Right lung (tissue), 10 donors: ENCODE measurements at places on chromosomes 11 and 22. TPM values are rescaled to one million over a fixed set of nuclear protein-coding genes. Genes with fewer than 3 reads are reported as not detected.

OR4D5 gene
- not detected for polyA plus RNA-seq

DNA sequence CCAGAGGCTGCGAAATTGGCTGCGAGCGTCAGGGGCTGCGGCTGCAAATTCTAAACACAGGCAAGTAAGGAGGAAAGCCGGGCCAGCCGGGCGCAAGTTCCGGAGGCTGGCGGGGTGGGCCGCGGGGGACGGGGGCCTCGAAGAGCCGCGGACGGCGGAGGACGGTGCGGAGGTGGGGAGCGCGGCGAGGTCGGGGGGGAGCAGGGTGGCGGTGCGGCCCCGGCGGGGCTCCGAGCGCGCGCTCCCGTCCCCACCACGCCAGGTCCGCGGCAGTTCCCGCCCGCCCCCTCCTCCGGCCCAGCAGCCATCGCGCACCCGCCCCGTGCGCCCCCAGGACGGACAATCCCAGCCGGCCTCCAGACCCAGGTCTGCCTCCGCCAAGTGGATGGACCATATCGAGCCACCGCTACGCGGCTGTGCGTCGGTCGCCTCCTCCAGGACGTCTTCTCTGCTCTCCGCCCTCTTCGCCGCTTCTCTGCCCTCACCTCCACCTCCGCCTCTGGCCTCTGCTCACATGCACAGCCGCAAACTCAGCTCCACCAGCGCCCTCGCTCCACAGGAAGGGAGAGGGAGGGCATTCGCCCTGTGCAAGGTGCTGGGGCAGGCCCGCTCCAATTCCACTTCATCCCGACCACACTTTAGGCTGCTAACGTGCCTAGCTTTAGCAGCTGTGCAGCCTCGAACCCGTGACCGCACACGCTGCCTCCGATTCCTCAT lies 7.2 kb downstream of the ELFN2 start:
- no peak for DNase-seq

- no peak for DNase-seq
Observed at GRCh38 chr11:117816846-117817367, 7.6 kb downstream of the FXYD2 start.

CD248 gene
- 121 TPM for polyA plus RNA-seq

DNA sequence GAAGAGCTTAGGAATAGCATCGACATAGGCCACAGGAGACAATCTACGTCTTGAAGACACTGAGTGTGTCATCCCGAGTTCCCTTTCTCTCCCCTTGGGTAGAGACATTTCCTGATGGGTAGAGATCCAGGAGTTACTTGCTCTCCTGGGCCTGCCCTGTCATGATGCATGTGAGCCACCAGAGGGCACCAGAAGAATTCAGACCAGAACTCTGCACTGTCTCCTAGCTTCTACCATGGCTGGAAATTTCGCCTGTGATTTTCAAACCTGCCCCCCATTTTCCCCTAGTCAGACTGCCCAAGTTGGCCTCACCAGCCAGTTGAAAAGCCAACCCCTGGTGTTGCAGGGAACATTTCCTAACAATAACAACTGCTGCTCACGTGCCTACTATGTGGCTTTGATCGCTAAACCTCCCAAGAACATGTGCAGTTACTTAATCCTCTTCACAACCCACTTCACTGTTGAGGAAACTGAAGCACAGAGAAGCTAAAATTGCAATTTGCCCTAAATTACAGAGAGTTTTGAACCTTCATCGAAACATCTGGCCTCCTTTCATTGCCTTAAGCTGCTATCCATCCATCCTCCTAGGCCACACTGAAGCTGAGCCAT lies 47.2 kb downstream of the C11orf58 start:
- peak; percentile 59 for DNase-seq

DNA sequence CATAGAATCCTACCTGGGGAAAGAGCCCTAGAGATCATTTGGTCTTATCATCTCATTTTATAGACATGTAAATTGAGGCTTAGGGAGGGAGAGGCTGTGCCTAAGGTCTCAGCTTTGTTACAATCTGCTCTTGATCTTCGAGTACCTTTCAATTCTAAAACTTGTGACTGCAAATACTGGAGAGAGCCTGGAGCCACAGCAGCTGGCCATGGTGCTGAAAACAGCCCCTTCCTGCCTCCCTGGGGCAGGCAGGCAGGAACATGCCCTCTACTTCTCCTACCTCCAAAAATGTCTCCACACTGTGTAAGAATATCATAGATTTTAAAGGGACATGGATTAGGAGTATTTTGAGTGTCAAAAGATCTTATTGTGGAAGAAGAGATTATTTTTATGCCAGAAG lies 52.2 kb downstream of the C22orf42 start:
- DNase-seq: no peak

DNA sequence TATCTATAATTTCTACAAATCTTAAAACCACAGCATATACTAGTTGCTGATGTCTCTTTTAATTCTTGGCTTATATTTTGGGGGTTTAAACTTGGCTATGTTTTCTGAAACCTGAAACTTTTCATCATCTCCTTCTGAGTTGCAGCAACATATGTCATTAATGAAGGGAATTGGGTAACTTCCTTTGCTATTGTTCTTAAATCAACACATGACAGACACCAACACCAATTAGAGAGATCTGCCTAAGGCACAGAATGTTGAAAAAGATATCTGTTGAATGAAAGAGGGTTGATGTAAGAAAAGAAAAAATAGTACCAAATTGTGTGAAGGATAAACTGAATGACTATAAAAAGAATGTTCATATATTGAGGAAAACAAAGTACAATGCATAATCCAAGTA lies 10.3 kb upstream of the GAS2 start:
- no peak for DNase-seq
